ENCODE measurements at places on chromosomes 12 and 14.

DNA sequence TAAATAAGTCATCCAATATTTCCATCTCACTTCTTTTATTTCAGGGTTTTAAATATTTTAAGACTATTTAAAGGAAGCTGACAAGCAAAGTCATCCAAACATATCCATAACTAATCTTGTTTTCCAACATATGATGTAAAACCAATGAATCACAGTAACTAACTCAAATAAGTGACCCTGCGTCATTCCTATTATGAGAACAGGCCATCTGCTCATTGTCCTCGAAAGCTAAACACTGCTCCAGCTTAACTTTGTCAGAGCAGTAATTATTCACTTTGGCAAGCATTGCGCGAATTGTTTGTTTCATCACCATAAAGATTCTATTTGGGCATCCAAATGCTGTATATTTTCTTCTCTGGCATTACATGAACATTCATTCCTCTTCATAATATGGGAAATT lies 99.1 kb downstream of the CAPZA3 start:
- DNase-seq, result no peak

- no peak for DNase-seq
These were observed 279.3 kb upstream of the DDHD1 start for GRCh38 chr14:53432378-53432802.

- no peak for DNase-seq
These were observed 46.7 kb downstream of the HSPB8 start for GRCh38 chr12:119225454-119225853.

- DNase-seq, result no peak
These were observed 214.1 kb downstream of the FBXL14 start for GRCh38 chr12:1380171-1380851.

- no peak for DNase-seq
These were observed 21.2 kb downstream of the GOLGA3 start for GRCh38 chr12:132807295-132808092.
